AG08396 (cell line): ENCODE measurements at places on chromosomes 7 and 10.
A peak's percentile ranks its signal among the peaks of the same experiment; 100 is the strongest.

- no peak for DNase-seq
Observed at GRCh38 chr10:127798111-127798510, 61.1 kb downstream of the FOXI2 start.

DNA sequence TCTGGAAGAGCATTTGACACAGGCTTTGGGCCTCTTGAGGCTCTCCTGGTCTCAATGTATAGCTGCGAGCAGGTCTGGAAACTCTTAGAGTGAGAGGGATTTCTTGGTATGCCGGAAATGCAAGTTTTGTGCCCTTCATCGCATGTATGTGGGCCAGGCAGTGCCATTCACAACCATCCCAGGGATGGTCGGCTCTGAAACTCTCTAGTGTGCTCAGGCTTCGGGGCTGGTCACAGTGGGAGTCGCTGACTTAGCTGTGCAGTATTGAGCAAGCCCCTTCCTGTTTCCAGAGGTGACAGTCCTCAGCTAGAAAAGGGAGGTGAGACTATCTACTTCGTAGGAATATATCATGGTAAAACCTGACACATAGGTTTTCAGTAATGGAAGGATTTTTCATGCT lies 2.0 kb upstream of the AOAH start:
- DNase-seq = no peak

DNA sequence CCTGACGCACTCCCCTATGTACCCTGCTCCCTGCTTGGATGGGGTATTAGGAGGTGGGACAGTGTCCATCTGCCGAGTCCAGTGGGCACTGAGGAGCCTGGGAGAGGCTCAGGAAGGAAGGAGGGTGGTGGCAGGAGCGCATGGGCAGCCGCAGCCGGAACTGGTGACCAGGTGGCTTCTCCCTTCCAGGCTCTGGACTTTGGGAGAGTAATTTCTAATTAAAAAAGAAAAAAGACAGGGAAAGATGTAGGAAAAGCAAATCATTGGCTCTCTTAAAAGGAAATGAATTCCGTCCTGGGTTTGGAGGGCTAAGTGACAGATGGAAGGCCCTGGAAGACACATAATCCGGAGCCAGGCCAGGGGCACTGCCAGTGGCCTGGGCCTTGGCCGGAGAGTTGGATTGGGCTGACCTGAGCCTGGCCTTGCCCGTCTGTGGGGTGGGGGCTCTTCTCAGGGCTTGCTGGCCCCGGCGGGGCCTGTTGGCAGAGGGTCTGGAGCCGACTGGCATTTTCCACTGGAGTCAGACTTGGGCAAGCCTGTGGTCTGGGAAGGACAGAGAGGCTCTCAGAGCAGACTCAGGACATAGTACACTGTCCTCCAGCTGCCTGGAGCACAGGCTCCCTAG lies 63.0 kb downstream of the NEURL1 start:
- DNase-seq = no peak

GRCh38 chr7:117874191-117874700 lies 1.0 kb upstream of the CTTNBP2 start:
- no peak for DNase-seq

DNA sequence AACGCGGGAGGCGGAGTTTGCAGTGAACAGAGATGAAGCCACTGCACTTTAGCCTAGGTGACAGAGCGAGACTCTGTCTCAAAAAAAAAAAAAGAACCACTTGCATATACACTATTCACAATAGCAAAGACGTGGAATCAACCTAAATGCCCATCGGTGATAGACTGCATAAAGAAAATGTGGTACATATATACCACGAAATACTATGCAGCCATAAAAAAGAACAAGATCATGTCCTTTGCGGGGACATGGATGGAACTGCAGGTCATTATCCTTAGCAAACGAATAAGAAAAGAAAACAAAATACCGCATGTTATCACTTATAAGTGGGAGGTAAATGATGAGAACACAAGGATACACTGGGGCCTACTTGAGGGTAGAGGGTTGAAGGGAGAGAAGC lies 39.5 kb downstream of the EGFR start:
- DNase-seq = no peak

- DNase-seq = no peak
Observed at GRCh38 chr10:104069613-104070012, 16.1 kb downstream of the COL17A1 start.

- DNase-seq = no peak
Observed at GRCh38 chr10:35188954-35189353, 62.3 kb downstream of the CREM start.

DNA sequence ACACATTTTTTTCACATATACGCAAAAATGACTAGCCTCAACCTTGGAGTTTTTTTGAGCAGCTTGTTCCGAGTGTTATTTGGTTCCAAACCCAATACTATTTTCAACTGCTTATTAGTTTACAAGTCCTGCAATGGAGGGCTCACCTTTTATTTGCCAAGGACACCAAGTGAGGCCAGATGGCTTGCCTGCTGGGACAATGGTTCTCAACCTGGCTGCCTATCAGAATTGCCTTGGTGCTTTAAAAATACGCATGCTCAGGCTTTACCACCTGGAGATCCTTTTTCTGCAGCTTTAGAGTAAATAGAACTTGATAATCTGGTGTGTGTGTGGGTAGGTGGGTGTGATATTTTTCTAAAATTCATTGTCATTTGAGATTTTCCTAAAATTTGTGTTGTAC lies 276.8 kb downstream of the MTERF1 start:
- DNase-seq = no peak

DNA sequence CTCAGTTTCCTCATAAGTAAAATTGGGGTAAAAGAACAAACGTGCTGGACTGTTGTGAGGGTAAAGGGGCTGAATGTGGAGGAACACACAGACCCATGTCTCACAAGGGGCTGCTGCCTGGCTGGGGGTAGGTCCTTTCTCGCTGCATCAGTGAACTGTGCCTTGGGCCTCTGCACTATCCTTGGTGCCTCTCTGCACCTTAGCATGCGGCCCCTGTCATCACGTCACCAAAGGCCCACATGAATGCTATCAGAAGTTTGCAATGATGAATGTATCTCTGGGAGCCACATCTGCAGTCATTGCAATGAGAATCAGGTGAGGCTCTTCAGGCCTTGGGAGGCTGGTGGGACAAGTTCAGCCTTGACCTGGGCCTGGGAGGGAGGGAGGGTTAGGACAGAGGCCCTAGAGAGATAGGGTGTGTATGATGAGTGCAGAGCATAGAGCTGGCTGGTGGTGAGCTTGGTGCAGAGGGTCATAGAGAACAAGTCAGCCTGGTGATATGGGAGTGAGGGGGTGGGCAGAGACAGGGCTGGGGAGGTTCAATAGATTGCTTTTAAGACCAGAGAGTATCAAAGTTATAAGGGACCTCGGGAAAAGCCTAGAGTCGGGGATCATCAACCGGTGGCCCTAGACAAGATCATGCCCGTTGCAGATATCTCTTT lies 308.4 kb downstream of the RPS24 start:
- DNase-seq = no peak

DNA sequence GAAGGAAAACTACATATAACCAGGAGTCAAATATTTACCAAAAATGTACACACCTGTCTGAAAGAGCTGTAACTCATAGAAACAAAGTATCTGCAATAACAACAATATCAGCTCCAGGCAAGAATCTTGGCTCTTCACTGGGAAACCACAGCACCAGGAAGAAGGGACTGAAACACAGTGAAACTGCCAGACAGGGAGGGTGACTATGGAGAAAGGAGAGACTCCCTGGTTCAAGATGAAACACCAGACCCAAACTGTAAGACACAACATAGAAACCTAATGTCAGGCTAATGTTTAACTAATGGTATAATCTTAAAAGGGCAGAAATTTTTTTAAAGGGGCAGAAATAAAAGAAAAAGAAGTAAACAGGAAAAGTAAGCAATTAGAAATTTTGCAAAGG lies 11.5 kb upstream of the TAS2R39 start:
- DNase-seq = no peak

GRCh38 chr10:26334932-26335573 lies 103.1 kb upstream of the APBB1IP start:
- peak; percentile 58 for DNase-seq

- DNase-seq = peak; percentile 13
Observed at GRCh38 chr7:111363099-111363498, 199.2 kb downstream of the IMMP2L start.

- DNase-seq = no peak
Observed at GRCh38 chr10:6956562-6956961, 376.5 kb upstream of the PRKCQ start.

DNA sequence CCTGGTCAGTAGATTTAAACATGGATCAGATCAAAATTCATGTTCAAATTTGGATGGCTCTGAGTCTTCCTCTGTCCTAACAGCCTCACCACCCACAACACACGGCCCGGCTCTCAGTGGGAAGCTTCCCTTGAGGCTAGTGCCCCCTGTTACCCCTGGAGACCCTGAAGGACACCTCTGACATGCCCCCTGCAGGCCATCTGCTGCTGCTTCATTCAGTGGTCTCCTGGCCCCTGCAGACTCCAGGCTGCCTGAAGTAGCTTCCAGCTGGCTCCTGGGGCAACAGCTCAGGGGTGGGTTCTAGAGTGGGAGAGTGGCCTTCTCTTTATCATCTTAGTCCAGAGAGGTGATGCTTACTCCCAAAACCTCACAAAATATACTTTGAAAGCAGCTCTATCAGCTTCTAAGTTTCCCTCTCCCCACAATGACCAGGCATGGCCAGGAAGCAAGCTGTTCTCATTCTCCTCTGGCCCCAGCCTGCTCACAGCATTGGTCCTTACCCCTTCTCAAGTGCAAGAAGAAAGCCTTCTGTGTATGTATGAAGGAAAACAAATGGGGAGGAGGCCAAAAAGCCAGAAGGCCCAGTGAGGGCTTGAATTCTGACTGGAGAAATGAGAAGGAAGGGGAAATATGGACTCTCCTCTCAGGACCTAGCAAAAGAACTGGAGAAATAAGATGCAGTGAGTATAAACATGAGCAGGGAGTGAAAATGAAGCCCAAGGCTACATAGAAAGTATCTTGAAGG lies 189.6 kb upstream of the INHBA start:
- DNase-seq = no peak

- DNase-seq = no peak
Observed at GRCh38 chr7:43195256-43195655, 82.8 kb downstream of the HECW1 start.

- DNase-seq = no peak
Observed at GRCh38 chr7:31788883-31789680, 102.1 kb downstream of the PPP1R17 start.

GRCh38 chr10:97648562-97649404 lies 8.3 kb downstream of the PI4K2A start:
- peak; percentile 78 for DNase-seq

DNA sequence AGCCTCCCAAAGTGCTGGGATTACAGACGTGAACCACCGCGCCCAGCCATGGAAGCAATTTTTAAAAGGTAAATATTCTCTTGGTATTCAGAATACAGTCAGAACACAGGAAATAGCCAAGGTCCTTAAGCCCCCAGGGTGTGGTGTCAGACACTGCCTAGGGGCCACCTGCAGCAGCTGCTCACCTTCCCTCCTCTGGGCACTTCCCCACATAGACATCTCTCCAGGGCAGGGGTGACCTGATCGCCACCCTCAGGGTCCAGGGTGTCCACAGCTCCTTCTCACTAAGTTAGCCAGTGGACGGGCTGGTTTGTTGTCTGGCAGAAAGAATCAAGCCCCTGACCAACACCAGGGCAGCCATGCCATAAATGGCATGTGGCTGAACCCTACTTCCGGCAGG lies 15.9 kb downstream of the URGCP start:
- no peak for DNase-seq

DNA sequence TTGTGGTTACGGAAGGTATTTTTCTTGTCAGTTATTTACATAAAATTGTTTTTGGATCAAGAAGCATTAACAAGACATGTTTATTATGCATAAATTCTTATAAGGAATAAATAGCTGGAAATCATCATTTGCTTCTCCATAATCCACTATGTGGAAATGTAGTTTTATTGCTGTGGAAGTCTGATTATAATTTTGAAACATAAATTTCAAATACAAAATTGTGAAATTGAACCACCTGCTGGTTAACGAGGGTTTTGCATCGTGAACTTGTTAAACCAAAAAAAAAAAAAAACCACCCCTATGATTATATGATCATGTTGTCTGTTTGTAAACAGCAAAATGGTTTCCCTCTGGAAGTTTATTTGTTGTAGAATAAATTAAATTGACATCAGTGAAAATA lies 25.9 kb downstream of the ABRAXAS2 start:
- peak; percentile 25 for DNase-seq

- peak; percentile 38 for DNase-seq
Observed at GRCh38 chr7:98329791-98330373, 48.4 kb downstream of the BRI3 start.

- DNase-seq = no peak
Observed at GRCh38 chr7:114630201-114630990, 215.8 kb downstream of the FOXP2 start.

- no peak for DNase-seq
Observed at GRCh38 chr7:123705211-123705901, 43.4 kb downstream of the WASL start.

DNA sequence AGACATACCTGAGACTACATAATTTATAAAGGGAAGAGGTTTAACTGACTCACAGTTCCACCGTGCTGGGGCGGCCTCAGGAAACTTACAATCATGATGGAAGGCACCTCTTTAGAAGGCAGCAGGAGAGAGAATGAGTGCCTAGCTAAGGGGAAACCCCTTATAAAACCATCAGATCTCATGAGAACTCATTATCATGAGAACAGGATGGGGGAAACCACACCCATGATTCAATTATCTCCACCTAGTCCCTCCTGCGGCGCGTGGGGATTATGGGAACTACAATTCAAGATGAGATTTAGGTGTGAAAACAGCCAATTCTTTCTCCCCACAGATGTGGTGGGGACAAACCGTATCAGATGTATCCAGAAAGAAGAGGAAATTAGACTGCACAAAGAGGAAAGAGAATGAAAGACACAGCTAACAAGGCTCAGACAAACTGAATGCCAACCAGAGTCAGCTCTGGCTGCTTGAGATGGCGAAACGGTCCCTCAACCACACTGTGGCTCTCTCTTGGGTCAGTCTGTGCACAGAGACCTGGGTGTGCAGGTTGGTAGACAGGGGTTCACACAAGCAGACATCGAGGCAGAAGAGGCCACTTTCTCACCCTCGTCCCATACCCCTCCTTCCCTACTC lies 375.6 kb downstream of the SFMBT2 start:
- DNase-seq = no peak

- no peak for DNase-seq
Observed at GRCh38 chr7:111223802-111224253, 132.9 kb downstream of the LRRN3 start.

GRCh38 chr7:73683788-73684693 lies 644 bp downstream of the BUD23 start:
- DNase-seq = no peak

DNA sequence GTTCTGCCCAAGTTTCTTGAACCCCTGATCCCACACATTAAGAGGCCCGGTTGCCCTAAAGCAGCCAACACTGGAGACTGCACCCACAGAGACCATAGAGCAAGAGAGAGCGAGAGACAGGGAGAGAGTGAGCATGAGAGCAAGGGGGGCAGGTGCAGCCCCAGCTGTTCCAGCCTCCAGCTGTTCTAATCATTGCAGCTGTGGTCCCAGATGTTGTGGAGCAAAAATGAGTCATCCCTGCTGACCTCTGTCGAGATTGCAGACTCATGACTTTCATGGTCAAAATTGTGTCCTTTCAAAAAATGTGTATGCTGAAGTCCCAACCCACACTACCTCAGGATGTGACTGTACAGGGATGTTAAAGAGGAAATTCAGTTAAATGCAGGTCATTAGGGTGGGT lies 143.9 kb upstream of the FRMD4A start:
- DNase-seq = no peak
